Effector CD8-positive, alpha-beta T cell (primary cell): ENCODE measurements at places on chromosomes 13 and 19.

- no peak for DNase-seq
These were observed 51.3 kb downstream of the ZNF536 start for GRCh38 chr19:30423481-30423880.

- peak; percentile 53 for DNase-seq
These were observed at the start of gene NRTN for GRCh38 chr19:5804516-5805461. Gene NRTN (plus strand): TSS chr19:5805067. CDS start chr19:5824166, 19,099 bp downstream.

DNA sequence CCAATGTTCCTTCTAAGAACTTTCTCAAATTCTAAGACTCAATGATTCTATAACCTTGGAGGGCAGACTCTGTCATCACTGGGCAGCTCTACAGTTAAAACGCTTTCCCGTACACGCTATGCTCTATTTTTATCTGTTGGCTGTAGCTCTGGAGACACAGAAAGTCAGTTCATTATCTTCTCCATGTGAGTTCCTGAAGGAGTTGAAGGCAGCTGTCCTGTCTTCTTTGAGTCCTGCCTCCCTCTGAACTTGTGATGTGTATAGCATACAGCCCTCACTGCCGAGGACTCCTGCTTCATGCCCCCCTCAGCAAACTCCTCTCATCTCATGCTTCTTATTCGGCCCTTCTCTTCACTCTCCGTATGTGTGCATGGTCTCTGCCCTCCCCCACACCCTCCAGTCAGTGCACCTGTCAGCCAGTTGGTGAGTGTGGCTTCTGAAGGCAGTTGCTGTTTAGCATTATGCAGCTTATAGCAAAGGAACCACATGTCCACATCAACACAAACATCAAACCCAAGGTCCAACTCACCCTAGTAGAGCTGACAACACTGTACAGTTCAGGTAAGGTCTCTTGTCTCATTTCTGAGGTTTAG is 504.9 kb downstream of the DIAPH3 start:
- no peak for DNase-seq

GRCh38 chr13:21670883-21671619 is at the start of gene FGF9:
Gene FGF9 (plus strand): TSS chr13:21671073. CDS start chr13:21671913, 840 bp downstream.
- peak; percentile 58 for DNase-seq

- no peak for DNase-seq
These were observed 255.3 kb downstream of the TEX29 start for GRCh38 chr13:111575719-111576118.

- DNase-seq, result no peak
These were observed 44.5 kb upstream of the KCTD15 start for GRCh38 chr19:33752018-33752800.

- DNase-seq, result no peak
These were observed 24.6 kb downstream of the BICRA start for GRCh38 chr19:47633517-47633916.

- DNase-seq, result no peak
These were observed 438.1 kb downstream of the FGF9 start for GRCh38 chr13:22108979-22109378.

GRCh38 chr19:18989316-18989715 is 44.0 kb downstream of the SUGP2 start:
- no peak for DNase-seq

- no peak for DNase-seq
These were observed 317.2 kb downstream of the DCT start for GRCh38 chr13:94162289-94162688.

DNA sequence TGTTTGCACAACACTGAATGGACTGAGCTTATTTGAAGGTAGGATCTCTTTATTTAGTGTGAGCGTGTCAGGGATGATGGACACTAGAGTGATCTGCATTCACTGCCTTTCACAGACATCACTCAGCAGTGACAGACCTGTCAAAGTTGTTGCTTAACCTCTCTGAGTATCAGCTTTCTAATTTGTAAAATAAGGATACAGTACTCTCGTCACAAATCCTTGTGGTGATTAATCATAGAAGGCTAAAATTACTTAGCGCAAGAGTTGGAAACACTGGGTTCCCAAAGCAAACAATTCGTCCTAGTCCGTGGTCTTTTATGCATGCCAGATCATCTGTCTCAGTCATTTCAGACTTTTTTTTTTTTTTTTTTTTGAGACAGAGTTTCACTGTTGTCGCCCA is 16.6 kb downstream of the CARD8 start:
- DNase-seq, result no peak
